HuH-7.5 (cell line): ENCODE measurements at places on chromosomes 2 and 18.

DNA sequence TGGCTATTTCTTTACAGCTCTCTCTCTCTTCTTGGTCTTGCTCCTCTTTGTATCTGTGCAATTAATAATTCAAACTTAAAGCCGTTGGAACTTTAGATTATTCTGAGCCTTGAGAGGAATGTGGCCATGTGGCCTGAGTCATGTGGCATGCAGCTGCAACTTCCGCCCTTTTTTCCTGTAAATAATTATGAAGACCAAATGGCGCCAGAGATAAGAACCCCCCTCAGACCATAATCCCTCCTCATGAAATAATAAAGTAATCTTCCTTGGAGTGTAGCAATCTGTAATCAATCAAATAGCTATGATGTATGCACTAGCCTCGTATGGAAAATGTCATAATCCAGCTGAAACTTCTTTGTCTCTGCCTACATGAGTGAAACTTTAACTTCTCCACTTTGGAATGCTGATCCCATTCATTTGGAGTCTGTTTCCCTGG, 13.5 kb upstream of the TWSG1 start:
- no peak for DNase-seq

GRCh38 chr2:70939839-70940580, 4.3 kb downstream of the ATP6V1B1 start:
- no peak for DNase-seq

DNA sequence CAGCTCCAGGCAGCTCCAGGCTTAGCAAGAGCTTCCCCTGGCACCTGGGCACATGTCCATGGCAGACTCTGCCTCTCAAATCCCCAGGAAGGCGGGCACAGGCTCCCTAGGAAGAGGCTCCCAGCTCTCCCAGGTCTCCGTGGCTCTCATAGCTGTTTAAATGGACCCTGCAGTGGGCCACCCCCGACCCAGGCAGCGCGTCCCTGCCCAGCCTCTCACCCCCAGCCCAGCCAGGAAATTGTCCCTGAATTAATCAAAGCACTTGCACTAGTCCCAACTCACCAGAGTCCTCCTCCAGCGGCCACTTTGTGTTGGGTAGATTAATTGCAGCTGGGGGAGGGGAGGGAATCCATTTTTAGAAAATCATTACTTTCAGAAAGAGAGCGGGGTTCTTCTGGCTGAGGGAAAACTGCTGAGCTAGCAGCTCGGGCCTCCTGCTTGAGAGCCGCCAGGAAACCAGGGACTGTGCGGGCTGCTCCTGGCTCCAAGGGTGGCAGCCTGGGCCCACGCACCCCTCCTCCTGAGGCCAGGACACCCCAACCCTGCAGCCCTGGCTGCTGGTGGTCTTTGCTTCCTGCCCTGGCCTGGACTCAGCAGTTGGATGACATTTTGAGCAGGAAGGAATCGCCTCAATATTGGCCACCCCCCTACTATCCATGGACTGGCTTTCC, 36.0 kb downstream of the SMAD7 start:
- DNase-seq, result no peak

DNA sequence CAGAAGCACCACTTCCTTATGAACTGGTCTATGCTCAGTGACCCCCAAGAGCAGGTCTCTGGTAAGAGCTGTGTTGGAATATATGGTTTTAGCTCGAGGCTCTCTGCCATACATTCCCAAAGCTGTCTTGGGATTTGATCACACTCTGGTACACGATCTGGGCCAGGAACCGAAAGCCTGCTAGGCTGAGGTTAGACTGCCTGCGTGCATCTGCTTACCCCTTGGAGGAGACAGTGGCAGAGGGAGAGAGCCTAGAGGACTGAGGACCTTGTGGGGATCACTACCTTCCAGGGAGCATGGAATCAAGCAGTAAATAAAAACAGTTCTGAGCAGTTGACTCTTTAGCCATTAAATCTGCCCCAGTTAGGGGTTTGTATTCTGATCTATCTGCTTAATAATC, 63.7 kb downstream of the ZNF532 start:
- no peak for DNase-seq

DNA sequence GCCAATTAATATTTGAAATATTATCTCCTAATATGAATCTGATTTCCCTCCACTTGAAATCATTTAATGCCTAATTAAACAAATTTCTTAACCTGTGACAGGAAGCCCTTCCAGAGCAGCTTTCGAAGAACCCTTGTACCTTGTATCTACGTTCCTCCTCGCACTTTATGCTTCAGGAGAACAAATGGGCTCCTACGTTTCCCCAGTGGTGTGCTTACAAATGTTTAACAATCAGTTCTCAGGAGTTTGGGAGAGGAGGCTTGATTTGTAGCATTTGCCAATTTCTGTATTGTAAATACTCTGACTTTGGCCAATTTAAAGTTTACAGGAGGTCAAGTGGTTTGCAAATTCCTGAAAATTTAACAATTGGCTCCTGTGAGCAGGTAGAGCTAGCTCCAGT, 327.8 kb downstream of the THSD7B start:
- DNase-seq, result no peak

DNA sequence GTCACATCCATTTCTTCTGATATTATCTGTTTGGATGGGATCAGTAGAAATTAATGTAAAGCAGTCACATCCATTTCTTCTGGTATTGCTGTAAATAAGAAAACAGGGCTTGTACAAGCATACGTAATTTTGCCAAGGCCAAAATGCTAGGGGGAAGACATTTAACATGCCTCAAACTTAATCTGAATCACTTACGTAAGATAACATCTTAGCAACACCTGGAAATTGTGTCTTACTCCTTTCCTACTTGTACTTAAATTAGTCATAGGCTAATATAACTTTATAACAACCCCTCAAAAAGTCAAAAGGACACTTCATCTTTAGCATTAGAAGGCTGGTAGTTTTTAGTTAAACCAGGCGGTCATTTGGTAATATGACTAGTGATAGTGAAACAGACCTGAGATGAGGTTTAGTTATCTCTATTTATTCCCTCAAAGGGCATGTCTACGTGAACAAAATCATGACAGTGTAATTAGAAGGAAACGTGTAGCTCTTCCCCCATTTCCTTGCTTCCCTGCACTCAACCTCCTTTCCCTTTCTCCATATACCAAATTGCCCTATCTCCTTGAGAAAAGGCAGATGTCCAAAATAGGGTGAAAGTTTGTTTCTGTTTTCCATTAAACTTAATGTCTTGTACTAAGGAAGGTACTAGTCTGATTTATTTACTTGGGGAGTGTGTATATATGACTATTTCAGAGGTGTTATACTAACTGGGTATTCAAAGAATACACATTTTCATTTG, 99.3 kb upstream of the FZD5 start:
- no peak for DNase-seq

- DNase-seq, result peak; percentile 4
These were observed 289.0 kb upstream of the TFPI start for GRCh38 chr2:187842978-187843847.

- no peak for DNase-seq
These were observed 162.7 kb upstream of the ETAA1 start for GRCh38 chr2:67234440-67234839.

GRCh38 chr2:216838151-216838550, 21.7 kb downstream of the TNP1 start:
- no peak for DNase-seq

GRCh38 chr2:32849456-32850194, 97.1 kb upstream of the LTBP1 start:
- DNase-seq, result no peak

DNA sequence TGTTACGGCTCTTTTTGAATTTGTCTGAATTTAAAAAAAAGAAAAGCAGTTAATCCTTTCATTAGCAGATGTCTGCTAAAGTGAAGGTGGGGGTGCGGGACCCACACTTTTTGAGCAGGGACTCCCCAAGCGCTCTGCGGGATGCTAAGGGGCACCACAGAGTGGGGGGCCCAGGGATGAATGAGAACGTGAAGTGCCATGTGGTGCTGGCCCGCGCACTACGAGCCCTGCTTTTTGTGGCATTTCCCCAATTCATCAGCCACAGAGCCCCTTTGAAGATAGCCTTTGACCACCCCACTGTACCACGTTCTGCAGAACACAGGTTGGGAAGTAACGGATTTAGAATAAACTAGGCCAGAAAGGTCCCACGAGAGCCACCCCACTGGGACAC, 28.6 kb downstream of the HS1BP3 start:
- DNase-seq, result no peak

- DNase-seq, result no peak
These were observed 86.6 kb downstream of the FAM228A start for GRCh38 chr2:24261441-24261840.

DNA sequence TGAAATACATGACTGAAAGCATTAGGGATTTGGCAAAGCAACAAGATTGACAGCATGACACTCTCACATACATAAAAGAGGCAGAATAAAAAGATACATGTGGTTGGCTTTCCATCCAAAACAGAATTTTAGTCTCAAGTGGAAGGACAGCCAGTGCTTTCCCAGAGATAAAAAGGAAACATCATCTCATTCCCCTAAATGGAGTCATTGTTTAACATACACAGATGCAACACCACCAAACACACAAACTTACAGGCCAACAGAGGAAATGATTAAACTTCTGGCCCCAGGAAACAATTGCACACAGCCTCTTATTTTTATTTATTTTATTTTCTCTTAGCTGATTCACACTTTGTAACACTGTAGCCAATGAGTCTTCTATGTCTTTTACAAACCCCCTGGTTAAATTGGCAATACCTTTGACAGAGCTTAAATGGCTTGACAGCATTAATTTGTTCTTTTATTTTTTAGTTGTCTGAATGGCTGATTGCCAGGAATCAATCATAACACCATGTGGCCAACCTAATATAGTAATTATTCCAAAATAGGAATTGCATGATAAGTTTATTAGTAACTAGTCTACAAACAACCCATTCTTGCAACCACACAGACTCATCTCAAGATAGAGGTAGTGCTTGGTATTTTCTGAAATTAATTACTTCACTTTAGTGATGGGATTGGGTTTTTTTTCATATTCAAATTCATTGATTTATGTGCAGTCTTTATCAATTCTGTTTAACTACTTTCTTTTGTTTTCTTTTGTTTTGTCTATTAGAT, 190.5 kb downstream of the RND3 start:
- no peak for DNase-seq

DNA sequence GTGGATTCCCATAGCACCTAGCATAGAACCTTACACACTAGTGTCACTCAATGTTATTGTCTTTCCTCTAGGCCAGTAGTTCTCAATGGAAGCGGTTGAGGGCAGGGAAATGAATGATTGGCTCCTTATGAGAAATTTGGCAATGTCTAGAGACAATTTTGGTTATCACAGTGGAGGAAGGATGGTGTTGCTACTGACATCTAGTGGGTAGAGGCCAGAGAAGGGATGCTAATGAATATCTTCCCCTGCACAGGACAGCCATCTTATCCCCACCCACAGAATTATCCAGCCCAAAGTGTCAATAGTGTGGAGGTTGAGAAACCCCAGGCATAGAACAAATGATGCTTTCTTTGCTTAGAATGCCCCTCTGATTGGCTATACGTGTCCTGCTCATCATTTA, 15.8 kb downstream of the C18orf63 start:
- DNase-seq, result no peak

DNA sequence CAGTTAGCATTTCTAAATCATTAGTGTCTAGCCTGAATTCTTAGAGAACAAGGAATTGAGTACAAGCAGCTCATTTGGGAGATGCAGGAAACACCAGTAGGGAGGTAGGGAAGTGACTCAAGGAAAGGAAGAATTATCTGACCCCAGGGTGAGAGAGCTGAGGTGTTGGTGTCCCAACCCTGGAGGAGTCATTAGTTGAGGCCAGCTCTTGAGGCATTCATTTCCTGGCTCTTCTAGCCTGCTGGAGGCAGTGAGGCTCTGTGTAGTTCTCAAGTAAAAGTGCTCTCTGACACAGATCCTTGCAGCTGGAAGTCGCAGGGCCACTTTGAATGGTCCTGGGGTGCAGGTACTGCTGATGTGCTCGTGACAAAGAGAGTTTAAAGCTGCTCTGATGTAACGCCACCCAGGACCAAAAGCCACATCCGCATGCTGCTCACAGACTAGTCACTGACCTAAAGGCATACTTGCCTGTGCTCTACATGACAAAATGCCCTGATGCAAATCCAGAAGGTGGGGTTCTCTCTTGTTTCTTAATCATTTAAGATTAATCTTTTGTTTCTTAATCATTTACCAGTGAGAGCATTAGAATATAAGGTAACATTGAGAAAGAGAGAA, 299.5 kb upstream of the LYPD1 start:
- DNase-seq, result no peak

DNA sequence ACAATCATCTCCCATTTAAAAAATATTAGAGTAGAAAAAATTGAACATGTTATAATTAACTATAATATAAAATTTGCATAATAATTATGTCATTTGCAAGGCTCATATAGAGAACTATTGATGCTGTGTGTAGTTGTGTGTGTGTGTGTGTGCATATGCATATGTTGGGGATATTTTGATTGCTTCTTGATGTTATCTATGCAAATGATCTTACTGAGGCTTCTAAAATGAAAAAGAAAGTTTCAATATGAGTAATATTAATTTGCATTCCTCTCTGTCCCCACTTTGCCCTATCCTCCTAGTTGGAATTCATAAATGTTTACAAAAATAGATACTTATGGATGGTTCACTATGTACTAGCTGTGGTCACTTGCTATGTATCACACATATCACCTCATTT, 523.3 kb downstream of the TRIB2 start:
- no peak for DNase-seq

DNA sequence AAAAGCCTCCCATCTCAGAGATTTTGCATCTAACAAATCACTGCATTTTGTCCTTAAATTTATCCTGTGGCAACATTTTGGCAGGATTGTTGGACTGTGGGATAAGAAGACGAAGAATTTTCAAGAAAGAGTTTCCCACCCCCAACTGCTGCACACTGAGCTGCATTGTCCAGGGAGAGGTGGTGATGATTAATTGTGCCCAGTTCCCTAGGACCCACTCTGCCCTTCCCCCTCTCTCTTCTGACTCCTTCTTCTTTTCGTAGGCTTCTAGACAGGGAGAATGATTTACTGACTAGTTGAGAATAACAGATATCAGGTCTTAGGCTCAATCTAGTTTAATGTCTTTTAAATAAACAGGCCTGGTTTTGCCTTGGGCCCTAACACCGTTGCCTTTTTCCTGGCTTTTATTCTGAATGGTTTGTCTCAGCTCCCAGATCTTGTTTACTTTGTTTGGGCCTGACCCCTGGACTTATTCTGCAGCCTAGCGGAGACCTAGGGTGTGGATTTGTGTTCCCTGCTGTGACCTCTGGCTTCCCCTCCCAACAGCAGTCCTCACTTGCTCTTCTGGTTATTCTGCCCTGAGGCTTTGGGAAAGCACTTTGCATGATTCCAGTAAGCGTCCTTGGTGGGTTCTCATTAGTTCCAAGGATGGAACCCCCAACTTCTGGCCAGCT, 233.3 kb downstream of the INSIG2 start:
- DNase-seq, result peak; percentile 42

GRCh38 chr2:237931205-237931721, 35.6 kb upstream of the UBE2F start:
- no peak for DNase-seq
